ENCODE measurements at places on chromosomes 4 and X. TPM values are rescaled to one million over a fixed set of nuclear protein-coding genes. Genes with fewer than 3 reads are reported as not detected.

GRCh38 chr4:119081943-119082342, 53.7 kb upstream of the MYOZ2 start:
- no peak overlapping the region for H3K27ac ChIP-seq
- H3K27me3 ChIP-seq: no peaks in the 10 kb centered on the region
- peaks cover 34% of the 10 kb centered on the region for H3K4me1 ChIP-seq
- DNase-seq: no peak
- H3K4me3 ChIP-seq: no peak overlapping the region

The WDR17 gene
- total RNA-seq: 0.04 TPM

The ADGRL3 gene
- total RNA-seq: not detected

The DOCK11 gene
- 18.8 TPM for total RNA-seq

- peaks cover 1% of the 10 kb centered on the region for H3K27me3 ChIP-seq
- H3K4me3 ChIP-seq: no peak overlapping the region
- H3K36me3 ChIP-seq: no peaks in the 10 kb centered on the region
Observed at GRCh38 chrX:151365579-151365978, 31.4 kb upstream of the VMA21 start.

DNA sequence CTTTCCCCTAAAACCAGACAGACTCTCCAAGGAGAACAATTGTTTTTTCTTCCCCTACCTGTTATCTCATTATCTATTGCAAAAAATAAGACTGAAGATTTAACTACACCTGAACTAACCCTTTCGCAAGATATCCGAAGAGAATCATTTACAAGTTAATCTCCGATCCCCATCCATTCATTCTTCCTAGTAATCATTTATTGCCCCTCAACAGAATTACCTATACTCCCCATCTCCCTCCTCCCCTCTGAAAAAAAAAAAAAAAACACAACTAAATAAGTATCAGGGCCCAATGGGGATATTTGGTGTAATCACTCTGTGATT, 28.9 kb upstream of the AP1S2 start:
- no peaks in the 10 kb centered on the region for H3K36me3 ChIP-seq
- no peaks in the 10 kb centered on the region for H3K27me3 ChIP-seq
- H3K27ac ChIP-seq: no peak overlapping the region
- H3K4me1 ChIP-seq: peaks cover 10% of the 10 kb centered on the region

GRCh38 chrX:25601323-25601722, 536.8 kb upstream of the MAGEB18 start:
- H3K4me3 ChIP-seq: no peak overlapping the region
- no peaks in the 10 kb centered on the region for H3K4me1 ChIP-seq
- H3K36me3 ChIP-seq: no peaks in the 10 kb centered on the region
- H3K27me3 ChIP-seq: no peaks in the 10 kb centered on the region
- no peak for DNase-seq
- H3K27ac ChIP-seq: no peak overlapping the region

- H3K27ac ChIP-seq: no peak overlapping the region
- H3K36me3 ChIP-seq: 0 out of 2 replicates have a peak, but pooled peaks cover under 1% of the 10 kb centered on the region
- peaks cover 33% of the 10 kb centered on the region for H3K4me1 ChIP-seq
- no peak overlapping the region for H3K4me3 ChIP-seq
Observed at GRCh38 chr4:152307669-152308068, 228.2 kb downstream of the FBXW7 start.

DNA sequence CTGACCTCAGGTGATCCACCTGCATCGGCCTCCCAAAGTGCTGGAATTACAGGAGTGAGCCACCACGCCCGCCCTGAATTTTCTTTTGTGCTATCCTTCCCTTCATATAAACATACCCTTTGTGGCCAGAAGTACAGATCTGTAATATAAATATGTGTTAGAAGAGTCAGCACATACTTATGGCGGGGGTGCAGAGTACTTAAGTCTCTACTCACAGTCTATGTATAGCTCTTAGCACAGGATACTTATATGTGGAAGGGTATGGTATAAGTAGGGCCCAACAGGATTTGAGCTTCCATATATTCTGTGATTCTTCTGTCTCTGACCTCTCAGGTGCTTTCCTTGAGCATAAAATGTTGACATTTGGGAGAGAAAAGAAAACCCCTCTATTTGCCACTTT, 18.2 kb downstream of the CXorf58 start:
- H3K4me3 ChIP-seq: no peak overlapping the region
- DNase-seq: no peak
- H3K27me3 ChIP-seq: peaks cover 2% of the 10 kb centered on the region
- no peaks in the 10 kb centered on the region for H3K36me3 ChIP-seq

The FAM184B gene
- not detected for total RNA-seq

DNA sequence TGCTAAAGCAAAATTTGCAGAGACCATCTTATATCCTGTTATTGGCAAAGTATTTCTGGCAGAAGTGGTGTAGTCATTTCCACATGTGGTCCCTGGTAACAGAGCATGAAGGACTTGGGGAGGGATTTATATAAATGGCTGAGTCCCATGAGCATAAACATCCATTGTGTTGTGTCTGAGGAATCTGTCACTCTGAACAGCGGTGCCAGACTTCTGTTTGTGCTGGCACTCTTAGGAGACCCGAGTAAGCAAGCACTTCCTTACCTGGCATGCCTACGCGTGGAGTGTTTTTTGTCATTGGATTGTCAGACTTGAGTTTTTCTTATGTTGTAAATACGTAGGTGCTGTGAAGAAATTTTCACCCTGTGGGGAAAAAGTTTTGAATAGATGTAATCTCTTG, 285.9 kb downstream of the ARHGAP10 start:
- peaks cover 28% of the 10 kb centered on the region for H3K4me1 ChIP-seq
- H3K4me3 ChIP-seq: no peak overlapping the region
- no peak for DNase-seq
- no peak overlapping the region for H3K27ac ChIP-seq
- H3K36me3 ChIP-seq: no peaks in the 10 kb centered on the region
- H3K27me3 ChIP-seq: peaks cover 3% of the 10 kb centered on the region

The CXCL8 gene
- total RNA-seq: 2.8 TPM

- H3K4me3 ChIP-seq: no peak overlapping the region
- no peaks in the 10 kb centered on the region for H3K27me3 ChIP-seq
- no peaks in the 10 kb centered on the region for H3K36me3 ChIP-seq
Observed at GRCh38 chrX:55342533-55343501, 78.1 kb upstream of the PAGE3 start.

- H3K36me3 ChIP-seq: no peaks in the 10 kb centered on the region
- H3K27me3 ChIP-seq: no peaks in the 10 kb centered on the region
- peaks cover 7% of the 10 kb centered on the region for H3K4me1 ChIP-seq
- no peak overlapping the region for H3K27ac ChIP-seq
- no peak overlapping the region for H3K4me3 ChIP-seq
Observed at GRCh38 chrX:31323658-31324057, 251.8 kb upstream of the FTHL17 start.

The FRMPD3 gene
- 0.11 TPM for total RNA-seq

- no peaks in the 10 kb centered on the region for H3K36me3 ChIP-seq
- peak overlapping the region; percentile 41 for H3K4me3 ChIP-seq
- no peaks in the 10 kb centered on the region for H3K27me3 ChIP-seq
- H3K27ac ChIP-seq: peak overlapping the region; percentile 82
Observed at GRCh38 chrX:31497086-31497485, 425.2 kb upstream of the FTHL17 start.

All from HFFc6 (cell line).